Skeletal muscle tissue (tissue), 5 donors: ENCODE measurements at places on chromosomes 6 and 20. TPM values are rescaled to one million over a fixed set of nuclear protein-coding genes. Genes with fewer than 3 reads are reported as not detected.

Gene FERMT1
- not detected for total RNA-seq

Gene PROKR2
- total RNA-seq = not detected

Gene MYLK4
- total RNA-seq = 5.7 TPM

Gene TSHZ2
- total RNA-seq = 9.9 TPM

Gene TUBB2B
- 104 TPM for total RNA-seq

Gene TNFAIP3
- 6.3 TPM for total RNA-seq

Gene TUBB1
- 1.0 TPM for total RNA-seq

Gene PPP2R5D
- 31.3 TPM for total RNA-seq

Gene RIN2
- total RNA-seq = 27.1 TPM

Gene RNGTT
- total RNA-seq = 19.3 TPM

Gene MEI4
- not detected for total RNA-seq

Gene PTK6
- total RNA-seq = not detected

Gene PSORS1C1
- under 0.01 TPM for total RNA-seq

Gene MUC22
- total RNA-seq = not detected

Gene TMC2
- not detected for total RNA-seq

Gene PACRG
- 1.0 TPM for total RNA-seq

Gene PTGIS
- total RNA-seq = 25.6 TPM

Gene RAET1E
- 1.0 TPM for total RNA-seq

Gene CRNKL1
- total RNA-seq = 38.1 TPM

Gene CTAGE9
- total RNA-seq = not detected

Gene RING1
- 20.4 TPM for total RNA-seq

Gene SFTA2
- total RNA-seq = not detected

Gene IL20RA
- 9.9 TPM for total RNA-seq

Gene NRSN2
- total RNA-seq = 14.6 TPM
